ENCODE measurements at places on chromosomes 2 and 18. TPM values are rescaled to one million over a fixed set of nuclear protein-coding genes. Genes with fewer than 3 reads are reported as not detected.

- no peak for DNase-seq
Observed at GRCh38 chr2:160736148-160737028, 242.8 kb upstream of the RBMS1 start.

DNA sequence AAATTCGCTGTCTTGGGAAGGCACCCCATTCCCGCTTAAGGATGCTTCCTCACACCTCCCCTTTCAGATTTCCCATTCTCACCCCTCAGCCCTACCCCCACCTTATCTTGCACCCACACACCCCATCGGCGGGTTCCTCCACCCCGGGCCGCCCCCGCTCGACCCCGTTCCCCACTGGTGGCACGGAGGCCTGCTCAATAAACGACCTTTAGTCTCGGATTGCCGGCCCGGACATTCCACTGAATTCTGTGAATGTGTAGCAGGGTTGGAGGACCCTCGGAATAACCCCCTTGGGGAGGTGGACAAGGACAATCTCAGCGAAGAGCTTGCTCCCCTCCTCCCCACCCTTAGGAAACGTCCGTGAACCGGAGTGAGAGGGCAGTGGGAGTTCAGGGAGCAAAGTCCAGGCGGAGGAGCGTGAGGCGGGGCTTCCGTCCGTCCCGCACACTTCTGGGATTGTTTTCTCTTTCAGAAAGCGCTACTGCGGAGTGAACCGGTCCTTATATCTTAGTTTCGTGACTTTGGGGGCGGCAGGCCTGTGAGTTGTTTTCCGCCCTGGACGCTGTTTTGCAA lies 2.8 kb upstream of the LBX2 start:
- DNase-seq = no peak

- DNase-seq = no peak
Observed at GRCh38 chr2:42999856-43000241, 207.5 kb upstream of the HAAO start.

- no peak for DNase-seq
Observed at GRCh38 chr2:68330691-68331090, 10.9 kb upstream of the CNRIP1 start.

DNA sequence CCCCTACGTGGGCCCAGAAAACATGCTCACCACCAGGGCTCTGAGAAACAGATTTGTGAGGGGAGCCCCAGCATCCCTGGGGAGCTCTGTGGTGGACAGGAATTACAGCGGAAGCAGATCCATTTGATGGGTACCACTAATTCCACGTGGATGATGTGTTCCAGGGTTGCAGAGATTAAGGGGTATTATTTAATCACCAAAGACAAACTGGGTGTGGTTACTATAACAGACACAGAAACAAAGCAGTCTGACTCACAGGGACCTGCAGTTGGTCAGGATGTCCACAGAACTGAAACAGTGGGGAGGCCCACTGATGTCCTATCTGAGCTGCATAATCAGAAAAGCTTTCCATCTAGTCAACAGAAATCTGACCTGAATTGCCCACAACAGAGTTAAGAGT lies 65.8 kb downstream of the PSMG2 start:
- DNase-seq = no peak

Gene ANKRD30B
- total RNA-seq = not detected

GRCh38 chr2:8490166-8490721 lies 191.6 kb upstream of the ID2 start:
- DNase-seq = no peak

GRCh38 chr2:165082479-165082878 lies 121.4 kb downstream of the SCN3A start:
- no peak for DNase-seq

- no peak for DNase-seq
Observed at GRCh38 chr2:126855606-126856005, 43.1 kb upstream of the TEX51 start.

DNA sequence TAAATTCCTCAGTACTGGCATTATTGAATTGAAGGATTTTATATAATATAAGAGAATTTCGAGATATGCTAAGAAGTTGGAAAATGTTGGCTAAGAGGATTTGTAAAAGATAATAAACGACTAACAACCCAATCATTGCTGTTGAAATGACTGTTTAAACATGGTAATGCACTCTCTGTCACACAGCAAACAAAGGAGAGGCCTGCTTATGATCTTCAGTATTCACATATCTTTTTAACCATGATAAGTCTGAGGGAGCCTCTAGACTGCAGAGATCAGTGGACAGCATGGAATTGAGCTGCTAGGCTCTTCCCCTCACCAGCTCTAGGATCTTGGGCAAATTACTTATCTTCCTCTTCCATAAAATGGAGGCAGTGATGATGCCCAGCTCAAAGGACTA lies 2.7 kb downstream of the KCTD18 start:
- DNase-seq = no peak

Gene DCDC2C
- not detected for total RNA-seq

GRCh38 chr2:94979406-94980375 lies 45.8 kb upstream of the MAL start:
- DNase-seq = no peak

DNA sequence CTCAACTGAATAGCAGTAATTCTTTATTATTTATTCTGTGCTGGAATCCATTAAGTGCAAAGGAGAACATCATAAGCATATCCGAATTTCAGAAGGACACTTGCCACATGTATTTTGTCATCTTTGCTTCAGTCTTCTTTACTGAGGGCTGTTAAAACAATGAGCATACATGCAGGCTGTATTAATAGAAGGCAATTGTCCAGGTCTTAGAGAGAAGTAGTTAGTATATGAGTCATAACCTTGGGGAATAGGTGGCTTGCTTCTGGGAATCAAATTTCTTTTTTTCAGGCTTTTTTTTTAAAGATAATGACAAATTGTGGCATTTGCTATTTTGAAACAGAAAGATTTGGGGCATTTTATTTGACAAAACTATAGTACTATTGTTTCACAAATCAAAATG lies 773.5 kb downstream of the CNTNAP5 start:
- no peak for DNase-seq

Gene TMBIM1
- total RNA-seq = 97.4 TPM

DNA sequence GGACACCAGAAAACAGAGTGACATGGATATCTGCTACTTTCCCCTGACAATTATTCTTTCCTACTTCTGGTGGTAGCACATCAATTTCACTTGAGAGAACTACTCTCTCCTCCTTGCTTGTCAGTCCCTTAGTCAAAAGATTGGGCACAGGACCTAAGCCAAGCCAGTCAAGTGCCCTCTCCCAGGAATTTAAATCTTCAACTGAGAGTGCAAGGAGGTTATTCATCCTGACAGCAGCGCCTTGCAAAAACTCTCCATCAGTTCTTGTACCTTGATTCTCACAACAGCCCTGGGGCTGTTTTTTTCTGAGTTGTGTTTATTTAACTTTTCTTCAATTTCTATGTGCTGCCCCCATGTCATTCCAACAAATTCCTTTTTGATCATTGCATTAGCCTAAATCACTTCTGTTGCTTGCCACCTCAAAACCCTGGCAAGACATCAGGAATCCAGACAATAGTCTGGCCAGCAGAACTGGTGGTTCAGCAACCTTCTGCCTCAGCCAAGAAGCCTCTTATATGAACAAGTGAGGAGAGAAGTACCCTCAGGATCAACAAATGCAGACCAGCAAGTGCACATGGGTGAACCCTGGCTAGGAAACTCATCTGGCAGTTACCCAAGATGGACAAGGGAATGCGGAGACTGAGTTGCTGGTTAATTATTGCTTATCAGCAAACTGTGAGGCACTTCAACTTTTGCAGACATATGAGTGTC lies 19.4 kb downstream of the COL4A3 start:
- DNase-seq = no peak

DNA sequence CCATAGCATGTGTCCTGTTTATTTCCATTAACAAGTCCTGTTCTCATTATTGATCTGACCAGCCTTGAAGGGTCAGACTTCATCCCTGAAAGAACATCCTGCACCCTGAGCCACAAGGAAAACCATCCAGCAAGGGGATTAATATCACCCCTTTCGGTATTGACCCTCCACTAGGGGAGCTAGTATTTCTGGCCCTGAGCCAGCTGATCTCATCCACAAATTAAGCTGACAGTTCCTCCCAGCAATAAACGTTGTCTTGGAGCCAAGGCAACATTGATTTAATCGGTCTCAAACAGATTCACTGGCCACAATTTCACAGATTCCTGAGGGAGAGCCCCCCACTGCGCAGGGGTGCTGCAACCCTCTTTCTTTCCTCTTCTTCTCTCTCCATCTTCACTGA lies 353.1 kb upstream of the FANCL start:
- DNase-seq = no peak

DNA sequence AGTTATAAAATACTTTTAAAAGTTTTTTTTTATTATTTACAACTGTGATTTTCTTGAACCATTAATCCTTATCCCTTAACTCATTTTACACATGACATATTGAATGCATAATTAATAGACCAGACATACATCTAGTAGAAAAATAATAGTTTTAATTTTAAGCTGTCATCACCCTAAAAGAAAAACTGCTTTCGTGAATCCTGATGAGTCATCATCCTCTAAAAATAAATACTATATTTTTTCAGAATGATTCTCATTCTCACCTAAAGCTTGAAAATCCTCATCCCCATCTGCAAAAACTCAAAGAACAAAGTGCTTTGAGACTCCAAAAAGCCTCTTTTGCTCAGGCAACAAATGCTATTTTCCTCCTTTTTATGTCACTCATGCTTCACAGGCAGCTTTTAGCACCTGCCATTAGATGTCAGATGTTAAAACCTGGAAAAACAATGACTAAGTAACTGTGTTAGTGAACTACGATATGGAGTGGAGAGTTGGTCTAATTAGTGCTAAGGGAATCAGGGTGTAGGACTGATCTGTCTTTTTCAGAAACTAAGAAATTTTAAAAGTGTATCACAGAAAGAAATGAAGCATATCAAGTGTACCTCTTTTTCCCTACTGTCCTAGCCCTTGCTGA lies 297.6 kb downstream of the TMX3 start:
- no peak for DNase-seq

DNA sequence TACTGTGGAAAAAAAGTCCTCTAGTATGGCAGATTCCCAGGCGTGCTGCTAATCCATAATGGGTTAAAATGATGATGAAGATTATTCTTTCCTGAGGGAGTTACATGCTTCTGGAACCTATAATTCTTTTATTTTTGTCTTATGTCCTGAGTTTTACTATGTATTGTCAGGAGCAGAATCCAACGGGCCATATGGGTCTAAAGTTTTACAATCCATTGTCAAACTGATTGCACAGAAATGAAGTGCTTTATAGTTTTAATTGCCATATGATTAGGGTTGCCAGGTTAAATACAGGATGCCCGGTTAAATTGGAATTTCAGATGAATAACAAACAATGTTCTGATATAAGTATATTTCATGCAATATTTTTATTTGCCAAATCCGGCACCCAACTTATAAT lies 100.9 kb upstream of the MAP3K20 start:
- no peak for DNase-seq

Gene NYAP2
- total RNA-seq = not detected

DNA sequence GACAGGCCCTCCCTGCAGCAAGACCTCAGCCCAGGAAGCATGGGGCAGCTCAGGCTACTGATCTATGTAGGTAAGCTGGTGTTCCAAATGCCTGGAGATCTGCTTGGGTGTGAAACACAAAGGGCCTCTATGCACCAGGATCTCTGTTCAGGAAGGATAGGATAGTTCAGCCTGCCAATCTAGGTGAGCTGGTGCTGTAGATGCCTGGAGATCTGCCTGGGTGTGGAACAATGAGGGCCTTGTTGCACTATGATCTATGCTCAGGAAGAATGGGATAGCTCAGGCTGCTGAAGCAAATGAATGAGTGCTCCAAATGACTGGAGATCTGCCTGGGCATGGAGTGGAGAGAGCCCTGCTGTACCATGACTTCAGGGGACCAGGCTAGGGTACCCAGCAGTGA lies 48.9 kb upstream of the MYL1 start:
- DNase-seq = no peak

Gene PCARE
- not detected for total RNA-seq

Gene HOXD3
- not detected for total RNA-seq

- no peak for DNase-seq
Observed at GRCh38 chr2:69798290-69798908, 31.1 kb upstream of the GMCL1 start.

- DNase-seq = no peak
Observed at GRCh38 chr18:22250591-22250996, 81.2 kb downstream of the GATA6 start.

All from T-helper 17 cell (primary cell).